ENCODE measurements at places on chromosomes 7 and 10.

DNA sequence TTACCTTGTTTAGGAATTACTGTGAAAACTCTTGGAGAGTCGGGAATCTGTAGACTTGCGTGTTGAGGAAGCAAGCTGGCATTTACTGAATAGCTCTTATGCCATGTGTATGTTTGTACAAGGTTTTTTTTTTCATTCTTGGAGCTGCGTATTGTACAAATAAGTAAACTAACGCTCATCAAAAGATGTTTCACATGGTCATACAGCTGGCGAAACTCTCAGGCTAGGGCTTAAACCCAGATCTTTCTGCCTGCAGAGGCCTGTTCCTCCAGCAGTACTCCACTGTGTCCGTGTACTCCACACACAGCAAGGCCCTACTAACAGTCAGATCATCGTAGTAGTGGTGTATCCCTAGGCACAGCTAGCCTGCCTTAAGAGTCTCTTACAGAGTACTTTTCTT, 7.4 kb downstream of the EDRF1 start:
- DNase-seq = no peak

DNA sequence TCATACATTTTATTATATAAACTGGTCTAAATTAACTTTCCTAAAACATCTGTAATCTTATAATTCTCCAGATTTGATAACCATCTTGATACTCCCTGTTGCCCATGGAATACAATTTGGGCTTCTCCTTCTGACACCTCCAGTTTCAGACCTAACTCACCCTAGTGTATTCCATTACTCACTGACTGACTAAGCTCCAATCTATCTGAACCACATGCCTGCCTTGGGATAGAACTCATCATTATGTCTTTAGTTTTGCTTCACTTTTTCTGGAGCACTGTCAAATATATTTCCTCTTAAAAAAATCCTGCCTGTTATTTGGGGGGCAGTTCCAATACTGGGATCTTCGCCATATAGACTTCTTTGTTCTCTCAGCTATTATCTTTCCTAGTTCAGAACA, 4.9 kb upstream of the FOXP2 start:
- no peak for DNase-seq

- peak; percentile 73 for DNase-seq
Observed at GRCh38 chr7:135745703-135746312, 2.8 kb downstream of the FAM180A start.

- peak; percentile 58 for DNase-seq
Observed at GRCh38 chr10:43824934-43825333, 176.3 kb upstream of the ZNF32 start.

DNA sequence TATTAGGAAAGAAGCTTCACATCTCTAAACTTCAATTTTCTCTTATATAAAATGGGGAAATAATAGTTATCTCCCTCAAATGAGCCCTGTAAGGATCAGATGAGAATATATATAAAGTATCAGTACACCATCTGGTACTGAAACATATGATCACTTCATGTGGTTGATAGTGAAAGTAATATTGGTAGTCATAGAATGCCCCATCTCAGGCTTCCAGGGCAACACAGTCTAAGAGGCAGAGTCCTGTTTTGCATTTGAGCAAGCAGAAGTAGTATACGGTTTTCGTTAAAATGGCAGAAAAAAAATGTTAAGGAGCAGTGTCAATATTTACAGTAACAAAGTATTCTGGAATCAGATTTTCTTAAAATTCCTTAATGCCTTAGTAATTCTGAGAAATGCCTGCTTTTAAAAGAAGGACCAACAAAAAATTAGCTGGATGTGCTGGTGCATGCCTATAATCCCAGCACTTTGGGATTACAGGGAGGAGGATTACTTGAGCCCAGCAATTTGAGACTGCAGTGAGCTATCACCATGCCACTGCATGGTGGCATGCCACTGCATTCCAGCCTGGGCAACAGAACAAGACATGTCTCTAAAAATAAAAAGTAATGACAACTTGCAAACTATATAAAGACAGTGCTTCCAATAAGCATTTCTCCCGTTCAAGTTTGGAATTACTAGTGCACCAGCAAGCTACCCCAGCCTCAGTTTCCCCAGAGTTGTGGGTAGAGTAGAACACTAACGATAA, 19.8 kb downstream of the KBTBD2 start:
- DNase-seq = no peak

- no peak for DNase-seq
Observed at GRCh38 chr7:85196696-85197095, 9.8 kb upstream of the SEMA3D start.

DNA sequence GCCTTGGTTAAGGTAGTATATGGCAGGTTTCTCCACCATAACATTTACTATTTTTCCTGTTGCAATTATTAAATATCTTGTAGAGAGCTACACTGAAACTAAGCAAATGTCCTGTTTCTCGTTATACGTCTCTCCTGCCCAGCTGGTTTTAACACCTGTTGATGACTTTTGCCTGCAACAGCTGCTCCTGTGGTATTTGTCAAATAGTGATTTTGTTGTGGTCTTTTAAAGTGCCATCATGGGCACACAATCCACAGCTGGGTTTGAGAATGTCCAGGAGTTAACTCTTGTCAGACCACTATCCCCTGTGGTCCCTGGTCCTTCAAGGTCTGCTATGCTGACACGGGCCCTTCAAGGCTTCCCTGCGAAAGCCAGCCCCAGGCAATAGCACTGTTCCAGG, 24.9 kb upstream of the SEC61G start:
- DNase-seq = no peak

- DNase-seq = no peak
Observed at GRCh38 chr10:85610381-85611092, 756.1 kb downstream of the GRID1 start.

DNA sequence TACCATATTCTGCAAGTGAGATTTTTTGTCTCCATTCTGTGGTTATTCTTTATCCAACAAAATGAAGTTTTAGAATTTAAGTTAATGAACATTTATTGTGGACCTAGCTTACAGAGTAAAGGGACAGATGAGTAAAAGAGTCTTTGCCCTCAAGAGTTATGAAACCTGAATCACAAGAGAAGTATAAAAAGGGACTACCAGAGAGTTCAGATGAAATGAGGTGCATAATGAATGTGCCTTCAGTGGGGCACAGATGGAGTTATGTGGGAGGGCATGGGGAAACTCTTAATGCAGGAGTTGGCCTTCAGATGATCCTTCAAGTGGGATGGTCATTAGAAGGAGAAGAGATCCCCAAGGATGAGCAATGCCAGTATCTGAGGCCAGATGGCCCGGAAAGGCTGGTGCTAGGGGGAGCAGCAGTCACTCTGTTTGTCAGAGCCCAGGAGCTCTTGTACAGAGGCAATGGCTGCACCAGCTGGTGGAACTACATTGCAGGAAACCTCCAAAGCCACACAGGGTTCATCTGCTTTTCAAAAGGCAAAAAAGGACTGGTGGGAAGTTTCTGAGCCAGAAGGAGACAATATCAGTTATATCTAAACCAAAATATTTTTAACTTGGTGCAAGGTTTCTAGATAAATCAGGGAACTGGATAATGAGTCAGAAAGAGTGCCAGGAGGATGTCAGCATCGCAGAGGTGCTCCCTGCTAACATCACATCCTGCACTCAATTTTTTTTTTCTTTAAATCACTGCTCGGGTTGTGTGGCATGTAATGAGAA, 162.0 kb downstream of the KLF6 start:
- no peak for DNase-seq

DNA sequence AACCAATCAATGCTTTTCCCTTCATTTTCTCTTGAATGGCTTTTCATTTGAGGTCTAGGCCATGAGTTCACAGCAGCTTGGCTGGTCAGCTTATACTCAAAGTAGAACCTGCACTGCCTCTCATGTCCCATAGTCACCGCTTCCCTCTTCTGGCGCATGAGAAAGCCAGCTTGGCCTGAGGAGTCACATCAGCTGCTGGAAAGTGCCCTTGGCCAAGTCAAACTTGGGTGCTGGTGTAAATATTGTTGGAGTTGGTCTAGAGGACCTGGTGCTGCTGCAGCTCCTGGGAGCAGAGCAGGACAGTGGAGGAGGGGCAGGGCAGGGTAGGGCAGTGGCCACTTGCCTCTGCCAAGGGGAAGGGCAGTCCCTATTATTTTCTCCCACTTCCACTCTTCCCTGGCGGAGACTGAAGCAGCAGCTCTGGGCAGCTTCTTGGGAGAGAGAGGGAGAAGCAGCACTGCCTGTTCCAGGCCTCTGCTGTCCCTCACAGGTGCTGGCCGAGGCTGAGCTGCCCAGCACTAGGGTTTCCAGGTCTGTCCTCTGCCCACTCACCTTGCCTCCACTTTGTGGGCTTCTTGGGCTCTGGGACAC, 12.8 kb downstream of the UBE2D4 start:
- DNase-seq = no peak

GRCh38 chr10:78390817-78391216, 357.2 kb downstream of the RPS24 start:
- no peak for DNase-seq

DNA sequence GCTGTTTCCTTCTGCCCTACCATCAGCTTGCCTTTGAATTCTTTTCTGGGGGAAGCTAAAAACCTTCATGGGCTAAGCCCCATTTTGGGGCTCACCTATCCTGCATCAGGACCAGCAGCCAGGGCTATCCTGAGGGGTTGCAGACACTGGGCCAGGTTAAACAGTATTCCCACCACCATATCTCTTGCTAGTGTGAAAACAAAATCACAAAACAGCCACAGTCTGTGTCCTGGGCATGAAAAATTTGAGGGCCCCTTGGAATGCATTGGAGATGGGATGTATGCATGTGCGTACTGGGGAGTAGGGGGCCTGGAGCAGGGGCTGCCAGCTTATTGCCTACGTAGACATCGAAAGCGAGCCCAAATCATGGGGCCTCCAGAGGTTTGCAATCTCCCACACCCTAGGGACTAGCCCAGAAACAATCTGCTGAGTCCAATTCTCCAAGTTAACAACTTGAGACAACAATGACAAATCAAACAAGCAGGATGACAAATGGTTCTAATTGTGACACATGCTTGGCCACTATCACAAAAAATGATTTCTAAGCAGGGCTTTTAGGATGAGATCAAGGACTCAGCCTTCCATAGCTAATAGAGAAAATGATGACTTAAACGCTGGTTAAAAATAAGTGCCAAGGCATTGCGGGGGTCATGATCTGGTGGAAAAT, 557.1 kb downstream of the KCNMA1 start:
- DNase-seq = no peak

GRCh38 chr7:132520591-132521280, 55.5 kb downstream of the PLXNA4 start:
- DNase-seq = no peak

GRCh38 chr7:158111049-158111751, 476.4 kb downstream of the PTPRN2 start:
- no peak for DNase-seq

- DNase-seq = no peak
Observed at GRCh38 chr7:151429560-151430331, 10.2 kb downstream of the CRYGN start.

- no peak for DNase-seq
Observed at GRCh38 chr7:55155351-55156117, 136.7 kb downstream of the EGFR start.

- DNase-seq = no peak
Observed at GRCh38 chr7:30464231-30464671, 14.3 kb downstream of the NOD1 start.

DNA sequence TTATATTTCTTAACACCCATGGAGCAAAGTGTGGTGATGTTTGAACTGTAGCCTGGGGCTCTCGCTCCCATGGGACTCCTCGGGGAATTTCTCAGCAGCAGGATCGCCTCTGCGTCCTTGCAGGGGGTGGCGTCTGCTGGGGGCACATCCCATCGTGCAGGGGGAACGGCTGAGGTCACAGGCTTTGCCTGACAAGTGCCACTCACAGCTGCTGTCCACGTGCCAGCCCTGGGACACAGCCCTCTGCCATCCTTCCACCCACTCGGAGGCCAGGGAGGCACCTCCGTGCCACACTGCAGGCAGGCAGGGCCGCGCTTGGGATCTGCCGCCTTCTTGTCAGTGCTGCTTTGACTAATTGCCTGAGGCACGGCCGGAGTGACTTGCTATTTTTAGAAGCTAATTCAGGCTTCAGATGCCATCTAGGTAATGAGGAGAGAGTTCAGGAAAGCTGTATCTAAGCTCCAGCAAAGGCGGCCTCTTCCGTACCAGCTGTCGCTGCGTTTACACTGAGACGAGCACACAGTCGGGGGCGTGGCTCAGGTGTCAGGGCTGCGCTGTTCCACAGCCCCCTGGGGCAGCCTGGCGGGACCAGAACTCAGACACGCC, 45.7 kb downstream of the PITRM1 start:
- no peak for DNase-seq

DNA sequence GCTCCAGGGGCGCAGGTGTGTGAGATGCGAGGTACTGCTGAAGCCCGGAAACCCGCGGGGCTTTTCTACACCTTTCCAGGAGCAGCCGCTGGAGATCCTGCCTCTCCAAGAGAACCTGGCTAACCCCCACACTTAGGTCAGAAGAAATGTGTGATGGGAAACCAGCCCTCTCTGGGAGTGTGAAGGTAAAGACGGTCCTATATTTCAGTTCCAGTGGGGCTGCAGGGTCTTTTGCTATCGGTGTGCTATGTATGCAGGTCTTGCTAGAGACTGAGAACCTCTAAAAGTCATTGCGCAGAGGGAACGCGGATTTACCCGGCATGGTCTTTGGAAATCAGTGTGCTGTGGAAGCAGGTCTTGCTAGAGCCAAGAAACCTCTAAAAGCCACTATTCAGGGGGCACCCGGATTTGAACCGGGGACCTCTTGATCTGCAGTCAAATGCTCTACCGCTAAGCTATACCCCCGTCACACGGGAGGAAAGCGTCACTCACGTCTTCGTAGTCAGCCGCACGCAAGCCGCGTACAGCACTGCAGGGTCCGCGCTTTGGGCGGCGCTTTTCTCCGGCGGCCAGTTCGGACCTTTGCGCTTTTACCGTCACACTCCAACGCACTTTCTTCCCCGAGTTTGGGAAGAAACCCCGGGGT, 46.0 kb downstream of the ZNF777 start:
- DNase-seq = no peak

GRCh38 chr7:151697942-151698341, 178.2 kb upstream of the RHEB start:
- no peak for DNase-seq

DNA sequence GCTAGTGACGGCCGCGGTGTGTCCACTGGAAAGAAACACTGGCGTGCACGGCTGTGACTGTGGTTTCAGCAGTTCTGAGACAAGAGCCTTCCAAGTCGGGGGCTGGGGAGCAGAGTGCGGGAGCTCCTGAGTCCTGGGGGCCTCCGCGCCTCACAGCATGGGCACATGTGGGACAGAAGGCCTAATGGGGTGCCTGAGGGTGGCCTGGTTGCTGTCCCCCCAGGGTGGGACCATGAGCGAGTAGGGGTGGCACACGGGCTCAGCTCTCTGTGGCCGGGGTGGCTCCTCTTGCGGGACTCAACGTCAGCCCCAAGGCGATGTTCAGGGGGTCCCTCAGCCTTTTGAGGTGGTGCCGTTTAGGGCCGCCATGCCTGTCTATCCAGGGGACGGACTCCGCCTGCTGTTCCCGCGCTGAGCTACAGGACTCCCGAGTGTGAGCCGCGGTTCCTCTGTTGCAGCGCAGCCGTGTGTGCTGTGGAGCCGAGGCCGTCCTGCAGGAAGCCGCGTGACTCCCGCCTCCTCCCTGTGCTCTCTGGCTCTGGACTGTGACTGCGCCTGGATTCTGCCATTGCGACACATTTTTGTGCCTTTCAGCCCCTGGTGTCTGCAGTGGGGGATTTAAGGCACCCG, 23.5 kb upstream of the CHST12 start:
- no peak for DNase-seq

GRCh38 chr10:35465673-35466072, 129.4 kb downstream of the CCNY start:
- no peak for DNase-seq

GRCh38 chr7:34787586-34787985, 129.6 kb downstream of the NPSR1 start:
- no peak for DNase-seq

- DNase-seq = no peak
Observed at GRCh38 chr7:135744938-135745702, 3.5 kb downstream of the FAM180A start.

Data from thoracic aorta (tissue), 2 donors.